H54 (cell line): ENCODE measurements at places on chromosomes 3 and 15.

GRCh38 chr3:76310667-76311066 lies 525.3 kb upstream of the ZNF717 start:
- DNase-seq, result no peak

DNA sequence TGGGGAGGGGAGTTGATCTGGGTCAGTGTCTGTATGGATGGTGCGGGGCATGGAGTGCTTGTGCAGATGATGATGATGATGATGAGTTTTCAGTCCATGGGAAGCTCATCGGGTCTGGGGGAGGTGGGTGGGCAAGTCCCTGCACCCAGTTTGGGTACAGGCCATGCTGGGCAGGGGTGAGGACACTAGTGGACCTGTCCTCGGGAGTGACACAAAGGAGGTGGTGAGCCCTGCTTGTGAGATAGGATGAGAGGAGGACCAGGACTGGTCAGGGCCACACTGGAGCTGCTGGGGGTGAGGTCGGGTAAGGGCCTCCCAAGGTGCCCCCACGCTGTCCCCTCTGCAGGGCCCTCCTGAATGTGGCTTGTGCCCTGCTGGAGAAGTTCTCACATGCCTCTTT lies 177.9 kb downstream of the APBA2 start:
- DNase-seq, result no peak

- no peak for DNase-seq
Observed at GRCh38 chr3:181007262-181007661, 17.7 kb upstream of the DNAJC19 start.

- DNase-seq, result no peak
Observed at GRCh38 chr3:1197051-1197450, 104.2 kb downstream of the CNTN6 start.

DNA sequence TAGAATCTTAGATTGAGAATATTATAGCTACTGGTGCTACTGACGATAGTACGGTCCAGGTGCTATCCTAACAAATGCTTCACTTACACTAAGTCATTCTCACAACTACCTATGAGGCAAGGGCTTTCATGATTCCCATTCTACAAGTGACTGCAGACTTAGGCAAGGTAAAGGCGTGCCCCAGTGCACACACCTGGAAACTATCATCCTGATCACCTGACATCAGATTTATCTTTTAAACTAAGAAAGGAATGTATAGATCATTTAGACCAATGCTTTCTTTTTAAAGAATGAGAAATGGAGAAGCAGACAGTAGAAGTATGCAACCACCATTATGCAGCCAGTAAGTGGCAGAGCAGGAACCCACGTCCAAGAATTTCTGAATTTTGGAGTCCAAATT lies 59.2 kb upstream of the LRRN1 start:
- no peak for DNase-seq

DNA sequence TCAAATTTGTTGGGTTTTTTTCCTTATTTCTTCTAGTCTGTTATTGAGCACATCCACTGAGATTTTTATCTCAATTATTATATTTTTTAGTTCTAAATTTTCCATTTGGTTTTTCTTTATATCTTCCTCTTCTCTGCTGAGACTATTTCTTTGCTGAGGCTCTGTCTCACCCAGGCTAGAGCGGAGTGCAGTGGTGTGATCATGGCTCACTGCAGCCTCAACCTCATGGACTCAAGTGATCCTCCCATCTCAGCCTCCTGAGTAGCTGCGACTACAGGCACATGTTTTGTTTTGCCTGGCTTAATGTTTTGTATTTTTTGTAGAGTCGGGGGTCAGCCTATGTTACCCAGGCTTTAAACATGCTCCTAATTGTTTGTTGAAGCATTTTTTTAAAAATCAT lies 10.2 kb downstream of the CTDSPL start:
- DNase-seq, result no peak

GRCh38 chr3:116386168-116386567 lies 59.1 kb downstream of the LSAMP start:
- no peak for DNase-seq

DNA sequence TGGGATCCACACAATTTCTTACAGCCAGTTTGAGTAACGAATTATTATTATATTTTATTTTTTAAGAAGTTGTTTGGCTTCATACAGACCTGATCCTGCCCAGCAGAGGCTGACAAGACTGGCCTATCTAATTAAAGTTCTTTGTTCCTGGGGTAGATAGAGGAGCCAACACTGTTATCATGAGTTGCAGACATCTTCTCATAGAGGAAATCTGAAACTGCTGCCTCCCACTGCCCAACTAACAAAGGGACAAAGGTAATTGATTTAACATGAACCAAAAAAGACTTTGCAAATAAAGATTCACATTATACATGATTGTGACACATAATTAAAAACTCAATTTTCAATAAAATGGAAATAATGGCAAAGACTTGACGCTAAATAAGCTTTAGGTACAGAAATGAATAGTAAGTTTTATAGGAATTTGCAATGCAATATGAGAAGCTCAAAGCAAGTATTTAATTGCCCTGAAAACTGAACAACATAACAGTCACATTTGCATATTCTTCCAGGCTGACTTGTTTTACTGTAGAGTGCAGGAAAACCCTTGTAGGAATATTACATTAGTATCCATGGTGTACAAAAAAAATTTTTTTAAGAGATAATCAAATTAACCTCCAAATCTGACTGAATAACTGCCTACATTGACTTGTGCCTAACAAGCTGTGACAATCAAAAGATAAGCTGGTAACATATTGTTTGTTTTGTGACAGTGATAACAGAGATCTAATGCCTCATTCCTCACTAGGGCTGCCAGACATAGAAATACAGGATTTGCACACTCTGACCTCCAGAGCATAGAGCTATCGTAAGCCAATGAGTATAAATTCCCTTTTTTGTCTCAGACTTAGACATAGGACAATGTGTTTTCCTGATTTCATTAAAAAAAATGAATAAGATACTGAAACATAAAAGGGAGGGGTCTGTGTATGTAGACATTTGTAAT lies 273.2 kb downstream of the MFSD1 start:
- no peak for DNase-seq

DNA sequence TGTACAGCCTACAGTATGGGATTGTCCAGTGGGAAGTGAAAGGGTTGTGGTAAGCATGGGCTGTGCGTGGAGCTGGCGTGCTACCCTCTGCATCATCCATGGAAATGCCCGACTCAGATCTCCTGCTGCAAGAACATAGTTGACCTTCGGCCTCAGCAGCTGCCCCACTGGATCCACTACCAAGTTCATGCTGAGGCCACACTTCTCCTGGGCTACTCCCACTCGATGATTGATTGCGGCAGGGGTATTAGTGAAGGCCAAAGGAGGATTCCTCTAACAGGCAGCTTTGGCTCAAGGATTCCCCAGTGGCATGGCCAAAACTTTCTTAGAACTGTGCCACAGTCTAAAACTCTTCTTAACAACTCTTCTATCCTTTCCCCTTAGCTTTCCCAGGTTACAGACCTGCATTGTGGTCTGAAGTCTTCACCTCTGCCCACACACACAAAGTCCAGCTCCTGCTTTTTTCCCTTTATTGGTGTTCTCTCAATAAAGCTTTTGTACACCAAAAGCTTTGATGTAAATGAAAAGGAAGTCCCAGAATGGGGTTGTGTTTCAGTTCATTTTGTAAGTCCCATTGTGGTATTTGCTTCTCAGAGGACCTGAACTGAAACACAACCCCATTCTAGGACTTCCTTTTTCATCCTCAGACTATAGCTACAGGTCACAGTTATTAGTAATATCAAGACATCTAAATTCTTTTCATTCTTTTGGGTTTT lies 4.9 kb upstream of the TBC1D5 start:
- DNase-seq, result no peak

DNA sequence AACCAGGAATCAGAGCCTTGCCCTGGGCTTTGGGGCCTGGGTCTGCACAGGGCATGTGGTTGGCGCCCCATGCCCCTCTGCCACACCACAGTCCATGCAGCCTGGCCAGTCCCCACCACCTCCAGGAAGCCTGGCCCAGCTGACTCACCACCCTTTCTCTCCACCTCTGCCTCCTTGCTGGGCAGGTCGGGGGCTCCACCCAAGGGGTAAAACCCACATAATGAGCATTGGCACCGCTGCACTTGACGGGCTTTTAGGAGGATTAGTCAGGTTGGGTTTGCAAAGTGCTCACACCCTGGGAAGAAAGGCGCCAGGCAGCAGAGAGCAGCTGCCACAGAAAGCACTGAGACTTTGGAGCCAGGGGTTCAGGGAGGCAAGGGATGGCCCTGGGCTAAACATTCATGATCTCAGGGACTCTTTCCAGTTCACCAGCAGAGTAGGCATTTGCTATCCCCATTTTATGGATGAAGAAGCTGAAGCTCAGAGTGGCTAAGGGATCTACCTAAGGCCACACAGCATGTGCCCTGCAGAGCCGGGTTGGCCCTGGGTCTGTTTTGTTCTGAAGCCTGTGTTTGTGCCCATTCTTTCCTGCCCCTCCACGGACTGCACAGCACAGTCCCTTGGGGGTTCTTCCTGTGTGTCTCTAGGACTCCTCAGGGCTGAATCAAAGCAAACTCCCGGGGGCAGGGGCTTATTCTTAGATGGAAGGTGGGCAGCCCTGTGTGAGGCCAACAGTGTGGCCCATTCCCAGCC lies 113.4 kb downstream of the ETFA start:
- DNase-seq, result peak; percentile 71

DNA sequence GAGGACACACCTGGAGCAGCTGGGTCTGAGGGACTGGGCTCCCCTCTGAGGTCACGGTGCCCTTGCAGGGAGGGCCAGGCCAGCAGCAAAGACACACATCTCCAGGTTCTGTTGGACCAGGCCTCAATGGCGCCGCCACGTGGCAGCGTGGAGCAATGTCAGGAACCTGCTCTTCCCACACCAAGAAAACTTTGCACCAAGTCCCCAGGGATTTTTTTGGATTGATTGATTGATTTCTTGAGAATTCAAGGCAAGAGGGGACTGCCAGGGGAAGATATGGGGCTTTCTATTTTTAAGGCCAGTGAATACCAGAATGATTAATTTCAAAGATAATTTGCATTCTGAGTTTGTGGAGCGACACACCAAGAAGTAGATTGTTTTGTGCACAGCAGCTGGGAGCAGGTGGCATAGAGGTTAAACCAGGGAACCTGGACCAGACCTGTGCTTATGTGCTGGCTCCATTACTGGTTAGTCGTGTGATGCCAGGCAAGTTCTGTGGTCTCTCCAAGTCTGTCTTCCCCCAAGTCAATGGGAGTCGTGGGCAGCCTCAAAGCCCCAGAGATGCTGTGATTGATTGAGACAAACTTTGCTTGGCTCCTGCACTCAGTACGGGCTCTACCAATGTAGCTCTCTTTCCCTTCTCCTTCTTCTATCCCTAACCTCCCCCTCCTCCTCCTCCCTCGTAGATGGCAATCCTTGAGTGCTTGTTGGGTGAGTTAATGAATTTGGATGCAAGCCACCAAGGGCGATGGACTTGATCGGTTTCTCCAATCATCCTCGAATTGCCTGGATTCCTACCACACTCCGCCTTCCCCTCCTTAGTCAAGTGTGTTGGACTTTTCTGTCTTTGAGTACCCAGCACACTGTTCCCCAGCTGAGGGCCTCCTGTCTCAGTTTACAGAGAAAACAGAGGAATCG lies 96.2 kb upstream of the TRPM1 start:
- peak; percentile 30 for DNase-seq
